Esophagus mucosa (tissue), 1 donor: ENCODE measurements at places on chromosomes 13 and 19.

DNA sequence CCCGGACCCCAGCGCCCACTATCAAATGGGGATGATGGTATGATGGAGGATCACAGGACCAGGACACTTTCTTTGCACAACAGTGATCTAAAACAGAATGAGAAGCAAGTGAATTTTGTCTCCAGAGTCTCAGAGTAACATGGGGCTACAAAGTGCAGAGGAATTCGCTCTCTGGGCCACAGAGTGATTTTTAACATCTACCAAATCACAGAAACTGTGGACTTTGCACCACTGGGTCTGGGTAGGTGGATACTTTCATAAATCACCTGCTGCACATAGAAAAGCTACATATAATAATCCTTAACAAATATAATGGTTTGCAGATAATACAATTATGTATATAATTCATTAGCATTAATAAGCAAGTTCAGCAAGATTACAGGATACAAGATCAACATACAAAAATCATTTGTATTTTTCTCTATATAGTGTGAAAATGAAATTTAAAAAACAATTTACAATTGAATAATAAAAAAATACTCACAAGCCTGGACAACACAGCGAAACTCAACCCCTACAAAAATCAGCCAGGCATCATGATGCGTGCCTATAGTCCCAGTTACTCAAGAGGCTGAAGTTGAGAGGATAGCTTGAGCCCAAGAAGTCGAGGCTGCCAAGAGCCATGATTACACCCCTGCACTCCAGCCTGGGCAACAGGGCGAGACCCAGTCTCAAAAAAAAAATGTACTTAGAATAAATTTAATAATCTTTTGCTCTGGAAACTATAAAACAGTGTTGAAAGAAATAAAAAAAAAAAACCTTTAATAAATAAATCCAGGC lies 60.3 kb upstream of the EEF1AKMT1 start:
- no peak for ATAC-seq

DNA sequence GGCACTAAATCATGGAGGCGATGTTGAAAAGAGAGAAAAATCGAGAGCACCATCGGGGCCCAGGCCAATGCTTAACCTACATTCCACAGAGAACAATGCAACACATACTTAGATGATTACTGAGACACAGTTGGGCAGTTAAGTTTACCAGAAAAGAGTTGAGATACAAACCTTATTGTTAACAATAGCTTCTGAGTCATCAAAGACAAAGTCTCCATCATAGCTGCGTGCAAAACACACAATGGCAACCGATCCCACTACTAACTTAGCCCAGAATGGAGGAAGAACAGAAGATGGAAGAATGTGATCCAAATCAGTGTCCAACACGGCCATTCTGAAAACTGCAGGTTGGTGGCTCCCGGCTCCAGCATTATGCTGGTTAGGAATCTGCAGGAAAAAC lies 6.2 kb downstream of the TMTC4 start:
- no peak for ATAC-seq

- peak; percentile 6 for ATAC-seq
Measured at GRCh38 chr19:1259206-1259875, 9.8 kb upstream of the CIRBP start.

DNA sequence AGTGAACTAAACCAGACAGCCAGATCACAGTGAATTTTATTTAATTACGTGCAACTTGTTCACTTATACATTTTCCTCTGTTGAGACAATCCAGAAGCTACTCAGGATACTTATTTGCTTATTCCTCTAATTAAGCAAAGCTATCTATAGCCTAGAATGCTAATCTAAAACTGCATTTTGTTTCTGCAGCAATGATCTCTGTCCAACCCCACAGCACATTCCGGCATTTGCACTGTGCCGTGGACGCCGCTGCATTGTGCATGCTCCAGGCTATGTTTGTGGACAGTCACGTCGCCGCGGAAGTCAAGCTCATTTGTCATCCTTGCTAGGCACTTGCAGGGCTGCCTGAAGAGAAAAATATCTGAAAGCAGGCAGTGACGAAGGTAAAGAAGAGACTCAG lies 406.9 kb downstream of the RFC3 start:
- no peak for ATAC-seq

- ATAC-seq, result no peak
Measured at GRCh38 chr19:47445937-47446402, 25.7 kb downstream of the SLC8A2 start.

- no peak for ATAC-seq
Measured at GRCh38 chr13:51811920-51812451, 8.0 kb upstream of the DHRS12 start.

DNA sequence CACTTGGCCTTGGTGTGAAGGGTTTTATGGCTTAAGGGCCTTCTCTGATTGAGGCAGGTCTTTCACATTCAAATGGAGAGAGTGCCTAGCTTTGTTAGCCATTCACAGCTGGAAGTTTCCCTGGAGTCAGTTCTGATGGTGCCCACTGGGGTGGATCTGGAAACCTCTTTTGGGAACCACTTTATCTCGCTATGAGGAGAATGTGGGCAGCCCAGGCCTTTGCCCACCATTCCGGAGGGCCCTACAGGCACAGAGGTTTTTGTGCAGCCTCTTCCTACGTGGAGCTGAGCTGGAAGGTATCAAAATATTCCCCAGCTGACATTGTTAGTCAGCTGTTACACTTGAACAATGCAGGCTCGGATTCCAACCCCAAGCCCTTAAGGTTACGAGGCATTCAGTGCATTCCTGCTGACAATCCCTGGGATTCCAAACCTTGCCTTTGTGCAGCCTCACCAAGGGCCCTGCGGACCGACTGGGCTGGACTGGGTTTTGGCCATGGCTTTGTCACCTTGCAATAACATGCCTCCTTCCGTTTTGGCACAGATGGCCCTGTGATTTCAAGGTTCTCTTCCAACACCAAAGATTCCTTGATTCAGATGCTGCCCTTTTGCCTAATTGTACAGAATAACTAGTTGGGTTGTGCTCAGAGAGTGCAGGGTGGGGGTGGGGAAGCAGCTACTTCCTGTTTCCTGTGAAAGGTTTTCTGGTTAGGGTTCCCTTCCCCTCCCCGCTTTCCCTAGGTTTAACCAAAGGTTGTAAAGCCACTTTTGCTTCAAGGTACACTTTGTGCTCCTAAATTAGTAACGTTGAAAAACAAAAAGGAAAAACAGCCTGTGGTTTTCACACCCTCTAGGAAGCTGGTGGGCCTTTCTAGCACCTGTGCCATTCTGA lies 27.0 kb downstream of the SAE1 start:
- peak; percentile 24 for ATAC-seq

DNA sequence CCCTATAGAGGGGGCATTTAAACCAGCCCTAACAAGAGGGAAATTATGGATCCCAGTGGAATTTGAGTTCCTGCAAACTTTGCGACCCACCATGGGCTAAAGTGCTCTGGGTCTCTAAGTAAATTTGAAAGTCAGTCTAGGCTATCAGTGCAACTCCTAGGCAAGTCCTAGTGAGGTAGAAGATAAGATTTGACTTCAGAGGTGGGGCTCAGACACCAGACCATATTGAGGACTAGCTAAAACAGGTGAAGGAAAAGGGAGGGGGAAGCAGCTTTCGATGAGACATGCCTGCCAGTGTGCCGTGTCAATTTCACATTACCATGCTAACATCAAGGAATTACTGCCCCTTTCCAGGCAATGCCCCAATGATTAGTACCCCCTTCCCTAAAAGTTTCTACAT lies 38.4 kb downstream of the CD320 start:
- ATAC-seq, result no peak

DNA sequence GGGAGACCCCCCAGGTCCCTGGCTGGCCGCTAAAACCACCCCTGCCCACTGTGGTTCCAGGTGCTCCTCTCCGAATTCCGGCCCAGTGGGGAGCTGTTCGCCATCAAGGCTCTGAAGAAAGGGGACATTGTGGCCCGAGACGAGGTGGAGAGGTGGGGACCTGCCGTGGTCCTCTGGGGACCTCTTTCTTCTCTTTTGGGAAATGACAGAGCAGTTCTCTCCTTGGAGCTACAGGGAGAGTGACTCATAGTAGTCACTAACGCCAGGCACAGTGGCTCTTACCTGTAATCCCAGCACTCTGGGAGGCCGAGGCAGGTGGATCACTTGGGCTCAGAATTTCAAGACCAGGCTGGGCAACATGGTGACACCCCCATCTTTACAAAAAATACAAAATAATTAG lies 7.3 kb downstream of the PTGER1 start:
- peak; percentile 24 for ATAC-seq
